ENCODE measurements at places on chromosomes 7 and 10. TPM values are rescaled to one million over a fixed set of nuclear protein-coding genes. Genes with fewer than 3 reads are reported as not detected.

Gene MYO3A
- 1.6 TPM for total RNA-seq

Gene SPDYE8
- not detected for total RNA-seq

DNA sequence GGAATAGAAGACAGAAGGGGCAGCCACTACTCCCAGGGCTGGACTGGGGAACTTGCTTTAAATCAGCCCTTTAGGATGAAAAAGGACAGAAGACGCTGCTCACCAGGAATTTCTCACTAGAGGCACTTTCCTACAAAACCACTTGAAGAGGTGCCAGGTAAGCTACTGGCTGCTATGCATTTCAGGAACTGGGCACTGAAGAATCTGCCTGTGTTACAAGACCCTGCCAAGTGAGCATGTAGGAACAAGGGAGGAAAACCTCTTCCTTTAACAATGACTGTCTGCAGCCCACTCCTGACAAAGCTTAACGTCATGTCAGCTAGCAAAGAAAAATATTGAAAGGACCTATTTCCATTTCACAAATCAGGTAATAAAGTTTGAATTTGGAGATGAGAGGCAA is 5.8 kb upstream of the AGMO start:
- DNase-seq = no peak

GRCh38 chr10:73796766-73797165 is 11.4 kb downstream of the ZSWIM8 start:
- no peak for DNase-seq

GRCh38 chr10:49569031-49569631 is 30.2 kb upstream of the ERCC6 start:
- DNase-seq = no peak

DNA sequence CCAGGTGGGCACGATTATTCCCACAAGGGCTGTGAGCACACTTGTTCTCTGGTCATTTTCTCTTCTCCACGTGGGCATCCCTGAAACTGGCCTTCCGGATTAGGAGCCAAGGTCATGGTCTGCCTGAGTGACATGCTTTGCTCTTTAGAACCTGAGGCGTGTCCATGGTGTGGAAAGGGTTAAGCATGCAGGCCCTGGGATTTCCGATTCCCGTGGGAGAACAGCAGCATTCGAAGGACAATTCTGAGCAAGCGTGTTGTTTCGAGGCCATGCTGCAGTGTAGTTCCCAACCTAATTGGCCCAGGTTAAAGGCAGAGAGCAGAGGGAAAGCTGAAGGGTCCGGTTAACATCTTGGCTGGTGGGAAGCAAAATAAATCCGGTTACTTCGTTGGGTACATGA is 245.9 kb downstream of the SKAP2 start:
- no peak for DNase-seq

GRCh38 chr7:54729107-54729506 is 29.9 kb downstream of the SEC61G start:
- no peak for DNase-seq
